ENCODE measurements at places on chromosomes 1 and 21. TPM values are rescaled to one million over a fixed set of nuclear protein-coding genes. Genes with fewer than 3 reads are reported as not detected.

GRCh38 chr1:227942716-227943261 is 4.9 kb downstream of the WNT9A start:
- no peak for DNase-seq

- no peak for DNase-seq
Measured at GRCh38 chr21:24025101-24025500, 1582.2 kb downstream of the MRPL39 start.

GRCh38 chr1:19457607-19458006 is 27.7 kb downstream of the CAPZB start:
- DNase-seq: no peak

DNA sequence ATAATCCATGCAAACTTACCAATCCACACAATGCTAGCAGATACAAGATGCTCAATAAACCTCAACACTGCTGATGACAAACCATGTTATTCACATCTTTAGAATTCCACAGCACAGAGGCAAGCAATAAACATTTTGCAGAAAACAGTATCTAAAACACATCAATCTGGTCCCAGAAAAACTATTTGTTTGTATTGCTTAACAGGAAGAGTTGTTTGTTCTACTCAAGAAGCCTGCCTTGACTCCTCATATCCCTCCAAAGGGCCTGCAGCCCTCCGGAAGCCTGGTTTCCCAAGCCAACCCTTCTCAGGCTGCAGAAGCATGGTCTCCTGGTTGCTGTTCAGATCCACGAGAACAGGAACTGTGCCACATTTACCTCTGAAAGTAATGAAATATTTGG is 139.7 kb downstream of the RERE start:
- DNase-seq: no peak

- no peak for DNase-seq
Measured at GRCh38 chr1:52343979-52344378, 22.0 kb downstream of the CC2D1B start.

DNA sequence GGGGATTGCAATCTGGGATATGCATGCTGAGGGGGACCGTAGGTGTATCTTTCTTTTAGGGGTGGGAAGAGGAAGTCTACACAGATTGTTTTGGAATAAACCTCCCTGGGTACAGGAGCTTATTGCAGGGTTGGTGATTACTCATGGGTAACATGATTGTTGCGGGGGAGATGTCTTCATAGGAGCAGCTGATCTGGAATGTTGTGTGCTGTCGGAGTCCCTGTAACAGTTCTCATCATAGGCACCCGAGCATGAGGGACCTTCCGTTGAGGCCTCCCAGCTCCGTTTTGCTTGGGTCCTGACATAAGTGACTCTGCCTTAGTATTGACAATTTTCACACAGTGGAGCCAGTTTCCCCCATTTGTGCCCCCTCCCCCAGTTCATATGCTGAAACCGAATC is 4.2 kb upstream of the PRXL2B start:
- no peak for DNase-seq

- peak; percentile 99 for DNase-seq
Measured at GRCh38 chr1:205301205-205301821, 20.2 kb downstream of the NUAK2 start.

GRCh38 chr1:37151789-37152188 is 117.5 kb upstream of the GRIK3 start:
- DNase-seq: no peak

The AQP10 gene
- not detected for total RNA-seq

The ATP6V1G3 gene
- total RNA-seq: 1.3 TPM

The TNNI3K gene
- total RNA-seq: 1.6 TPM

Data from endodermal cell (in vitro differentiated cells).